Thoracic aorta endothelial cell (primary cell): ENCODE measurements at places on chromosomes 16 and 17. TPM values are rescaled to one million over a fixed set of nuclear protein-coding genes. Genes with fewer than 3 reads are reported as not detected.

PRM2 gene
- total RNA-seq, result not detected in 2 replicates

TM4SF5 gene
- not detected in 2 replicates for total RNA-seq

SDR42E1 gene
- total RNA-seq, result 0.65 and 0.66 TPM in 2 replicates

CMTM3 gene
- 23.1 and 35.4 TPM in 2 replicates for total RNA-seq

IL17C gene
- total RNA-seq, result not detected in 2 replicates

GJD3 gene
- total RNA-seq, result not detected in 2 replicates

TBC1D26 gene
- total RNA-seq, result not detected in 2 replicates

GINS2 gene
- 15.4 and 19.6 TPM in 2 replicates for total RNA-seq

RNF222 gene
- not detected in 2 replicates for total RNA-seq
